NCI-H2171 treated with DMSO at 0.1 percent for 48 hours (cell line): ENCODE measurements at places on chromosomes 11 and 22.

- peak; percentile 32 for DNase-seq
Observed at GRCh38 chr22:29377979-29378378, 10.4 kb downstream of the AP1B1 start.

- DNase-seq: no peak
Observed at GRCh38 chr11:9489080-9489765, 28.4 kb downstream of the ZNF143 start.

- DNase-seq: no peak
Observed at GRCh38 chr11:75916882-75917281, 101.9 kb downstream of the UVRAG start.

- DNase-seq: peak; percentile 42
Observed at GRCh38 chr11:76653674-76654284, 16.8 kb downstream of the LRRC32 start.
